ENCODE measurements at places on chromosomes 11 and 22. TPM values are rescaled to one million over a fixed set of nuclear protein-coding genes. Genes with fewer than 3 reads are reported as not detected.

The OR4A16 gene
- total RNA-seq: not detected

The FXYD6 gene
- 20.3 TPM for total RNA-seq

The BTG4 gene
- not detected for total RNA-seq

The CRYBB2 gene
- total RNA-seq: not detected

The P2RY2 gene
- total RNA-seq: 5.2 TPM

The TBX1 gene
- 0.96 TPM for total RNA-seq

The MYBPC3 gene
- total RNA-seq: under 0.01 TPM

The LINC01488 gene
- total RNA-seq: not detected

The RFPL1 gene
- not detected for total RNA-seq

The TMEM151A gene
- total RNA-seq: 1.6 TPM

The NOL12 gene
- 24.6 TPM for total RNA-seq

The HMOX1 gene
- 11.5 TPM for total RNA-seq

The MUC15 gene
- total RNA-seq: 61.2 TPM

The MCAM gene
- total RNA-seq: 170 TPM

The WNT7B gene
- 2.2 TPM for total RNA-seq

DNA sequence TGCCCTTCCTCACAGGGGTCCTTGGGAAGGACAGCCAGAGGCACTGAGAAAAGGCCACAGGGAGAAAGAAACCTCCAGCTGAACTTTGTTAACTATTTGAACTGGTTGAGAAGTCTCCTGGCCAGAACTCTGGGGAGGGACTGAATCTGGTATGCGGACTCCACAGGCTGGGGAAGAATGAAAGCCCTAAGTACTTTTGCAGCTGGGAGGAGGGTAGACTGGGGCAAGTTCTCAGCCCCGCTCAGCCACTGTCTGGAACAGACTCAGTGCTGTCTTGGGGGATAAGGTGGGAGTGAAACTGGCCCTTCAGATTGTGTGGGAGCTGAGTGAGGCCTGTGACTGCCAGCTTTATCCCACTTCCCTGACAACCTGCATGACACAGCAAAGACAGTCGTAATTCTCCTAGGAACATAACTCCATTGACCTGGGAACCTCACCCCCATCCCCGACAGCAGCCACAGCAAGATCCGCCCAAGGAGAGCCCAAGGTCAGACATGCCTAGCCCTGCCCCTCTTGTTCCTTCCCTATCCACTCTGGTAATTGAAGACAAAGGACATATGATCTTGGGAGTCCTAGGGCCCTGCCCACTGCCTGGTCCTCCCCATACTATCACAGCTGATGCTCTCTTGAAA lies 475.1 kb upstream of the CNTN5 start:
- DNase-seq: no peak

- DNase-seq: no peak
Observed at GRCh38 chr11:128939591-128939990, 3.1 kb downstream of the TP53AIP1 start.

- no peak for DNase-seq
Observed at GRCh38 chr22:19543970-19544708, 19.9 kb upstream of the CLDN5 start.

GRCh38 chr11:72789493-72790131 lies 4.2 kb downstream of the STARD10 start:
- no peak for DNase-seq

DNA sequence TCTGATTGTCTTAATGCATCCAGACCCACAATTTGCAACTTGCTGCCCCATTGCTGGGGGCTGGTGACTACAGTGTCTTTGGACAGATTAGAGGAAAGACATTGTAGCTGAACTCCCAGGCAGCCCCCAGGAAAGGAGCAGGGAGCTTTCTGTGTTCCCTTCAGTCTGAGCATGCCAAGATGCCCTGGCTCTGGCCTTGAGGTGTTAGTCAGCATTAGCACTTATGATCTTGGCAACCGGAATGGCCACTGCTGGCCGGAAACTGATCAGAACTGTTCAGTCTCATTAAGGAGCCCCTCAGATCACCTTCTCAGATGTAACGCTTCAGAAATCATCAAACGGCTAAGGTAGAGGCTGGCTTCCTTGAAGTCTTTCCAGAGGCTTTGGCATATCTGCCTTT lies 195.2 kb downstream of the NAV2 start:
- DNase-seq: no peak

DNA sequence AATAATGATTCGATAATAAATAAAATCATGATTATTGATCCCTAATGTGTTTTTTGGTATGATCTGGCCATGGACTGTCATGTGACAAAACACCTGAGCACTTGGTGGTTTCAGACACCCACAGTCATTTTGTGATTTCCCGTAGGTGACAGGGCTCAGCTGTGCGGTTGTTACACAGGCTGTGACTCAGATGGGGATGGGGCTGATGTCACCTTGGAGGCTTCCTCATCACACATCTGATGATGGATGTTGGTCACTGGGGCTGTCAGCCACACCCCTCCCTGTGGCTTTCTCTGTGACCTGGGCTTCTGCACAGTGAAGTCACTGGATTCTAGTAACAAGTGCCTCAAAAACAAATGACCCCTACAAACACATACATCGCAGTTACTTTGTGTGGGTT lies 995.1 kb downstream of the BRD1 start:
- no peak for DNase-seq

- no peak for DNase-seq
Observed at GRCh38 chr11:8956860-8957259, 7.4 kb downstream of the TMEM9B start.

DNA sequence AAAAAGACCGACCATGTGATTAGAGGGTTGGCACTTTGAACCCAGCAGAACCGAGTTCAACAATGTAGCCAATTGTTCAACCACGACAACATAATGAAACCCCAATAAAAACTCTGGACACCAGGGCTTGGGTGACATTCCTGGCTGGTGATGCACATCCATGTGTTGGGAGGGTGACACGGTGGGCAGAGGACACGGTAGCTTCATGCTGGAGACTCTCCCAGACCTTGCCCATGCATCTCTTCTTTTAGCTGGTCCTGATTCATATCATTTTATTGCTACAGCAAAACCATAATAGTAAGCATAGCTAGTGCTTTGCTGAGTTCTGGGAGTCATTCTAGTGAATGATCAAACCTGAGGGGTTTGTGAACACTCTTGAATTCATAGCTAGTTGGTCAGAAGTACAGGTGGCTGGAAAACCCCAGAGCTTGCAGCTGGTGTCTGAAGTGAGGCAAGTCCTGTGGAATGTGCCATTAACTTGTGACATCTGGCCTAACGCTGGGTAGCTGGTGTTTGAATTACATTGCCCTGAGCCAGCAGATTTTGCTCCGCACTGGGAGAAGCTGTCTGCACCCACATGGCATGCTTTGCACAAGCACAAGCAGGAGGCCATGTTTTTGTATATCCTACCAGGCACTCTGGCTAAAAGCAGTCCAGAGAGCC lies 14.0 kb downstream of the RPUSD4 start:
- DNase-seq: no peak

GRCh38 chr11:61574611-61575010 lies 6.3 kb downstream of the SYT7 start:
- no peak for DNase-seq

GRCh38 chr11:2631161-2631560 lies 68.6 kb downstream of the KCNQ1OT1 start:
- no peak for DNase-seq

DNA sequence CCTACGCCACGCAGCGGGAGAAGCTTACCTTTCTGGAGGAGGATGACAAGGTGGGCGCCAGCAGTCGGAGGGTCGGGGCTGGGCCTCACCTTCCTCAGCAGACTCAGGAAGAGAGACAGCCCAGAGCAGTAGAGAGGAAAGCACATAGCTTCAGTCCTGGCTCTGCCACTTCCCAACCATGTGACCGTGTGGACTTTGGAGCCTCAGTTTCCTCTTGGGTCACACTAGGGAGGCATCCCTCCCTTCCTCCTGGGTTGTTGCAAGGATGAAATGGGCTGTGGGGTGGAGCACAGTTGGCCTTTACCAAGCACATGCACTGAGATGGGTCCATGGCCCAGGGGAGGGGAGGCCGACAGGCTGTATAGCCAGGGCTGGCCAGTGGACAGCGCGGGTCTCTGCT lies 12.9 kb downstream of the DPP3 start:
- no peak for DNase-seq

DNA sequence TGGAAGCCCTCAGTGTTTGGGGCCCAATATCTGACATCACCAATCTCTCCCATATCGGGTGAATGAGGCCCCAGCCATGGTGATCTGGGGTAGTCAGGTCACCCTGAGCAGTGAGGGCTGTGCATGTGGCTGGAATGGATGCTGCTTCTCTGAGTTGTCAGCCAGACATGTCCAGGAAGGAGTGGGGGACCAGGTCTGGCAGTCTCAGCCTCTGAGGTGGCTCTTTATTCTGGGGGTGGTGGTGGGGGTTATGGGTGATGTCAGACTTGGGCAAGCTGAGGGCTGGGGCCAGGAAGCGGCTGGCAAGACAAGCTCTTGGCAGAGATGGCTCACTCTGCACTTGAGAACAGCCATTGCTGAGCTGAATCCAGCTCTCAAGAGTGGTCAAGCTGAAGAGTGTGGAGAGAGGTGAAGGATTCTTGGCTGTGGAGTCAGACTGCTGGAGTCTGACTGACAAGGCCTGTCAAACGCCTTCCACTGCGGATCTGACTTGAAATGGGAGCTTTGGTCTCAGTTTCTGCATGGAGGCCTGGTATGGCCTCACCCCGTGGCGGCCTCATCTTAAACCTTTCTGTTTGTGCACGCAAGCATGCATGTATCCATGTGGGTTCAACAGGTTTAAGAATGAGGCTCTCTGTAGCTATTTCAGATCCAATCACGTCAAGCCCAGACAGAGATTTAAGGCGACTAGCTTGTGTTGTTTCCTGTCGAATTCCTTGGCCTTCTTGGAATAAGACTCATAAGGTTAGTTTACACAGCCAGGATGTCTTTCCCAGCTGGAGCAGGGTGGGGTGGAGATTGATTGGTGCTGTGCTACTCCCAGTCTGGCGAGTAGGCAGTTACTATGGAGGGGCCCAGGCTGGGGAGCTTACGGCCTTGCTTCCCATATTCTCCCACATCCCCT lies 83.9 kb upstream of the TIMP3 start:
- DNase-seq: no peak

GRCh38 chr22:28620244-28620922 lies 59.3 kb downstream of the TTC28 start:
- no peak for DNase-seq

GRCh38 chr11:71339396-71339881 lies 87.1 kb upstream of the SHANK2 start:
- no peak for DNase-seq

GRCh38 chr11:131533998-131534397 lies 163.6 kb downstream of the NTM start:
- DNase-seq: no peak

- no peak for DNase-seq
Observed at GRCh38 chr11:71450939-71451338, 2.1 kb upstream of the NADSYN1 start.

GRCh38 chr11:36953976-36954375 lies 355.9 kb upstream of the RAG2 start:
- DNase-seq: no peak

GRCh38 chr11:45724153-45724552 lies 58.7 kb upstream of the CHST1 start:
- no peak for DNase-seq

GRCh38 chr11:106286881-106287504 lies 209.5 kb downstream of the AASDHPPT start:
- DNase-seq: no peak

- DNase-seq: no peak
Observed at GRCh38 chr11:95256321-95256779, 25.3 kb upstream of the SESN3 start.
